Tibial nerve (tissue), 4 donors: ENCODE measurements at places on chromosomes 1 and 21. TPM values are rescaled to one million over a fixed set of nuclear protein-coding genes. Genes with fewer than 3 reads are reported as not detected.
A peak's percentile ranks its signal among the peaks of the same experiment; 100 is the strongest.

DNA sequence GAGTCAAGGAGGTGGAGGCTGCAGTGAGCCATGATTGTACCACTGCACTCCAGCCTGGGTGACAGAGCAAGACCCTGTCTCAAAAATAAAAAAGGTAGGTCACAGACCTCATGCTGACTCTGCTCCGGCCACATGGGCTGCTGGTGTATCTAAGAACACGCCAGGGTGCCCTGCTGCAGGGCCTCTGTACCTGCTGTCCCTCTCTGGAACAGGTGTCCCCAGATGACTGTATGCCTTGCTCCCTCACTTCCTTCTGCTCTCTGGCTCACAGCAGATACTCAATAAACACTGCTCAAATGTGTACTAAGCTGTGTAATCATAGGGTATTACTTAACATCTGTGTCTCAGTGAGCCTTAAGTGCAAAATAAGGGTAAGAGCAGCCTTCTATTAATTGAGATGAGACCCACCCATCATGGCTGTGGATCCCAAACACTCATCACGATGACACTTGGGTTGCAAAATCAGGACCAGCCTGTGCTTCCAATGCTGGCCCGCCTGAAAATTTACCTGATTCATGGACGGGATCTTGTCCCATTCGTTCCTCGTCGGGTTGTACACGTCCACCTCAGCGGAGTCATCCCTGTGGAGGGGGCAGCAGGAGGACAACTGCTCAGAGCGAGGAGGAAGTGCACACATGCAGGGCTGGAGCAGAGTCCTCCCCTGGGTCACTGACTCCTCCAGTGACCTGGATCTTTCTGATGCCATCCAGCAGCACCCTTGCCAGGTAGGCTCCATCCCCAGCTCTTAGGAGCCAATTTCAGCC is 7.5 kb downstream of the KLHL21 start:
- no peaks in the 10 kb centered on the region for H3K36me3 ChIP-seq
- H3K4me1 ChIP-seq = peaks cover 43% of the 10 kb centered on the region
- no peaks in the 10 kb centered on the region for H3K27me3 ChIP-seq
- no peak overlapping the region for H3K27ac ChIP-seq

GRCh38 chr1:228438266-228438665 is 21.6 kb upstream of the TRIM17 start:
- no peaks in the 10 kb centered on the region for H3K4me1 ChIP-seq
- no peak overlapping the region for H3K27ac ChIP-seq
- no peak for DNase-seq

GRCh38 chr1:32818804-32819541 is 1.5 kb downstream of the S100PBP start:
- H3K36me3 ChIP-seq = no peaks in the 10 kb centered on the region
- H3K4me1 ChIP-seq = no peaks in the 10 kb centered on the region
- H3K27ac ChIP-seq = peak overlapping the region; percentile 97

DNA sequence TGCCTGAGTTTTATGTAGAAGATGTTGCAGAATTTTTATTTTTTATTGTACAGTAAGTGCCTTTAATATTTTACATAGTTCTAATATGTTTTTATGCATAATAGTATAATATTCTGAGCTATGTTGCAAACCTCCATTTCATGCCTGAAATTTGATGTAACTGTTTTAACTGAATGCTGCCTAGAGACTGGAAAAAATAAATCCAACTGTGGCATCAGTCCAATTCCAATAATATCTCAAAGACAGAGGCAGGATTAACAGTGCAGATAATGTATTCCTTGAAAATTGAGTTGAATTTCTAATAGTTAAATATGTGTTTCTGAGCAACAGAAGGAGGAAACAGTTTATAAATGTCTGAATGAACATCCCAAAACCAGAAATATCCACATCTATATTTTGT is 61.1 kb upstream of the KIF1B start:
- no peak overlapping the region for H3K27ac ChIP-seq
- no peaks in the 10 kb centered on the region for H3K4me1 ChIP-seq
- H3K27me3 ChIP-seq = no peaks in the 10 kb centered on the region
- H3K4me3 ChIP-seq = no peak overlapping the region
- no peak for DNase-seq
- peaks cover 85% of the 10 kb centered on the region for H3K36me3 ChIP-seq

GRCh38 chr1:161932668-161933067 is 91.0 kb downstream of the OLFML2B start:
- no peak overlapping the region for H3K4me3 ChIP-seq
- DNase-seq = peak; percentile 19
- H3K4me1 ChIP-seq = no peaks in the 10 kb centered on the region
- H3K27me3 ChIP-seq = no peaks in the 10 kb centered on the region

DNA sequence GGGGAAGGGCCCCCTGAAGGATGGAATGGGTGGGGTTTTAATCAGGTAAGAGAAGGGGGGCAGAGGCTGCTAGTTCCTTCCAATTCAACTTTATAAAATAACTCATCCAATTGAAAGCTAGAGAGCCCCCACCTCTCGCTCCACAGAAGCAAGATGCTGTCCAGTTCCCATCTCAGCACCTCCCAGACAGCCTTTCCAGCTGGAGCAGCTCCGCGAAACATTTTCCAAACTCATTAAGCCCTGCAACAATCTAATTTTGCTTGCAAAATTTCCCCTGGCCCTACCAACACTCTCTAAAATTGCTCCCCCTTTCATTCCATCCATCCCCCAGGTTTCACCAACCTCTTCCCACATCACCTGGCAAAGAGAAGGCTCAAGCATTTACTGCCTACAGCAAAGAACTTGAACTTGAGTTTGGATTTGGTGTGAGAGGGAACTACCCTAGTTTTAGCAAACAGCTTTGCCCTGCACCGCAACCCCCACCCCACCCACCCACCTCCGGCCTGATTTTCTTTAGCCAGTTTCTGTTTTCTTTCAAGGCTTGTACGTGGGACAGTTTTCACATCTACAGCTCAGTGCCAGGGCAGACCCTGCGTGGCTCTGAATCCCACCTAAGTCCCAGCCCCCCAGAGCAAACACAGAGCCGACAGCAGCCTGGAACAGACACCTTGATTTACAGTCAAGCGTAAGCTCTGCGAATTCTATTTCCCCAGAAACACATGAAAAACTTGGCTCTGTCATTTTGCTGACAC is 46.7 kb downstream of the SYF2 start:
- no peak overlapping the region for H3K4me3 ChIP-seq
- no peaks in the 10 kb centered on the region for H3K4me1 ChIP-seq
- peaks cover 16% of the 10 kb centered on the region for H3K27me3 ChIP-seq
- no peaks in the 10 kb centered on the region for H3K36me3 ChIP-seq

GRCh38 chr1:169175461-169175860 is 69.0 kb downstream of the ATP1B1 start:
- H3K36me3 ChIP-seq = no peaks in the 10 kb centered on the region
- no peak overlapping the region for H3K27ac ChIP-seq
- no peaks in the 10 kb centered on the region for H3K4me1 ChIP-seq
- H3K27me3 ChIP-seq = no peaks in the 10 kb centered on the region

DNA sequence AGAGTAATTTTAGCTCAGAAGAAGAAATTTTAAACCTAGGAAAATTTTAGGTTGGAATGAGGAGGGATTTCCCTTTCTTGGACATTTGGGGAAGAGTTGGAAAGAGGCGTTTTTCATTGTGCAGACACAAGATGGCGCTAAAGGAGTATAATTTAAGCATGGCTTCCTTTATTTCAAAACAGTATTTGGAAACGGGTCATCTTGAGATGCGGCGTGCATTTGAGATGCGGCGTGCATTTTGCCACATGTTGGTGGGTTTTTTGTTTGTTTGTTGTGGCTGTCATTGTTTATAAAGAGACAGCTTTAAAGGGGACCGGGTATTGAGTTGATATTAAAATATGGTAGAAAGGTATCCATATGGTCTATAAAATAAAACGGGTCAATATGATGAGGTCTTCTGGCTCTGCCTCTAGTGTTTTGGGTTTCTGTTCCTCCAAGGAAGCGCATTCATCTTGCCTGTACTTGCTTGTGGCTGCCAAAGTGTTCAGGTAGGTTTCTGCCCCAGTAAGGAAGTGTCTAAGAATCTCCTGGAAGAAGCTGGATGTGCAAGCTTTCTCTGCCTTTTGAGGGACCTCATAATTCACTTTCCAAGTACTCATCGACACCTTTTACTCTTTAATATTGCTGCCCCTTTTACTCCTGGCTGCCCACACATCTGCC is 210.3 kb downstream of the SLC35F3 start:
- no peaks in the 10 kb centered on the region for H3K4me1 ChIP-seq
- peak overlapping the region; percentile 12 for H3K4me3 ChIP-seq

- no peaks in the 10 kb centered on the region for H3K27me3 ChIP-seq
- H3K4me1 ChIP-seq = no peaks in the 10 kb centered on the region
- no peak for DNase-seq
- no peak overlapping the region for H3K27ac ChIP-seq
These were observed 384.2 kb upstream of the DUSP10 start for GRCh38 chr1:222126052-222126451.

DNA sequence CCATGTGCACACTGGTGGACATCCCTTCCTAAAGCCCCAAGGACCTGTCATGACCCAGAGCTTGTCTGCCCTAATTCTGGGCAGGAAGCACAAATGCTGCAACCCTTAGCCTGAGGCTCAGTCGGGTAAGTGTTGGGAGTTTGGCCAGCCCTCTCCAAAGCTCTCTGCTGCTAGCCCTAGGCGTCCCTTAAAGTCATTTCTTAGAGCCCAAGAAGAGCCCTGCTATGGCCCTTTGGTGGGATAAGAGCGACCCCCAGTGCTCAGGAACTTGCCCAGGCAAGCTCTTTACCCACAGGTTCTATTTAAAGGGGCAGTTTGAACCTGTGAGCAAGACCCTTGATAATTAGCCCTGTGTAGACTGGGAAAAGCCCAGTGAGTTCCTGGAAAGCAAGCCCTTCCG is 356.8 kb downstream of the RRAGC start:
- no peaks in the 10 kb centered on the region for H3K36me3 ChIP-seq
- H3K27ac ChIP-seq = no peak overlapping the region
- no peaks in the 10 kb centered on the region for H3K4me1 ChIP-seq
- no peak for DNase-seq
- no peak overlapping the region for H3K4me3 ChIP-seq

DNA sequence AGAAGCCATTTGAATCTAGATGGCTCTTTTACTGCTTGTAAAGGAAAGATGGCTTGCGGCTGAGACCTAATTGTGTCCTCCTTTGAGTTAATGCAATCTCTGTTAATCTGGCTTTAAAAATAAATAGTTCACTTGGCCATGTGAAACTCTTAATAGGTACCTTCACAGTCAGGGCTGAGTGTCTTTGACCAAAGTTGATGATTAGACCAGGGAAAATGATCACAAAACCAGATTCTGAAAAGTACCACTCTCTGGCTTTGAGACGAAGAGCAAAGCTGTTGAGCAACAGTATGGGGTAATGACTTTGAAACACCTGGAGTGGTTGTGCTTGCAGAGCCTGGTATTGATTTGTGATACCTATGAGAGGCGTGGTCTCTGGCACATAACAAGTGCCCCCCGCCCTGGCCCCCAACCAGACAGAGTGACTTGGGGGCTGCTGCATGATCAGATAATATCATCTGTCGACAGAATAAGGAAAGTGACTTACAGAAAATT is 4.7 kb downstream of the HUNK start:
- H3K4me3 ChIP-seq = no peak overlapping the region
- H3K4me1 ChIP-seq = peaks cover 3% of the 10 kb centered on the region
- H3K36me3 ChIP-seq = no peaks in the 10 kb centered on the region
- H3K27me3 ChIP-seq = peaks cover 15% of the 10 kb centered on the region

- H3K27ac ChIP-seq = no peak overlapping the region
- no peak for DNase-seq
- no peaks in the 10 kb centered on the region for H3K36me3 ChIP-seq
- no peak overlapping the region for H3K4me3 ChIP-seq
- no peaks in the 10 kb centered on the region for H3K27me3 ChIP-seq
These were observed 62.9 kb upstream of the SYT6 start for GRCh38 chr1:114216431-114217173.

DNA sequence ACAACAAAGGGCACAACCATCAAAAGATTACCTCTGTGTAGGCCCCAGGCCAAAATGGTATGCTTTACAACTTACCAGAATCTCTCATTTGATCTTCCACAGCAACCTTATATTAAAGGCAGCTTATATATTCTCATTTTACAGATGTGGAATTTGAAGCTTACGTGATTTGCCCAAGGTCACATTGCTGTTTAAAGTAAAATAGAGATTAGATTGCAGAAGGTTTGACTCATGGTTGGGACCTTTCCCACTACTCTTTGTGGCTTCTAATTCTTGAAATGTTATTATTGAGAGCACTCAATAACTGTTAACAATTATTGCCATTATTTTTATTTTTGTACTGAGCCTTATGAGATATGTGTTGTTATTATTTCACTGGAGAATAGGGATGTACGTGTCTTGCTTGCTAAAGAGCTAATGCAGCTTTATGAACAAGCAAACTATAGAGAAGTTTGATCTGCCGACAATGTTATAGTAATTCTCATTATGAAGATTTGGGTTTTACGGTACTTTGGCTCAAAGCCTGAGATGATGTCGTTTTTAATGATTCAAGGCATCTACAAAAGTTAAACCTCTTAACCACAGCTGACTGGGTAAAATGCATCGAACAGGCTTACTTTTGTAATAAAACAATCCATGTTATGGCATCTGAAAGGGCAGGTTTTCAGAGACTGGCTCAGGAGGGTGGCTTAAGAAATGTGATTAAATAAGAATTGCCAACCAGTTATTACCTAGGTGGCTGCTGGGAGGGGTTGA is 43.3 kb upstream of the TSNAX start:
- no peak overlapping the region for H3K4me3 ChIP-seq
- no peak overlapping the region for H3K27ac ChIP-seq
- DNase-seq = no peak
- H3K27me3 ChIP-seq = no peaks in the 10 kb centered on the region
- no peaks in the 10 kb centered on the region for H3K36me3 ChIP-seq

DNA sequence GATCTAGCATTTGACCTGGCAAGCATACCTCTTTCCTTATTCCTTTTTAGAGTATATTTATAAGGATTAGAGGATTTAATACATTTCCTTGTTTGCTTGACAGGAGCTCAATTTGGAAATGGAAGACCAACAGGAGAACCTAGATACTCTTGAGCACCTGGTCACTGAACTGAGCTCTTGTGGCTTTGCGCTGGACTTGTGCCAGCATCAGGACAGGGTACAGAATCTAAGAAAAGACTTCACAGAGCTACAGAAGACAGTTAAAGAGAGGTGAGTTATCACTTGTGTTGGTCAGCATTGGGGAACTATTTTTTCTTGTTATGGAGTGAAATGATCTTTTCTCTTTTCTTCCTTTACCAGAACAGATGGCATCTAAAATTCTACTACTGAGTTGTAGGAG is 123.4 kb upstream of the BMP8A start:
- H3K4me1 ChIP-seq = peaks cover 5% of the 10 kb centered on the region
- peaks cover 18% of the 10 kb centered on the region for H3K36me3 ChIP-seq
- no peak overlapping the region for H3K27ac ChIP-seq
- H3K27me3 ChIP-seq = no peaks in the 10 kb centered on the region
- H3K4me3 ChIP-seq = no peak overlapping the region

- H3K4me3 ChIP-seq = no peak overlapping the region
- H3K27ac ChIP-seq = no peak overlapping the region
- H3K4me1 ChIP-seq = no peaks in the 10 kb centered on the region
- no peaks in the 10 kb centered on the region for H3K27me3 ChIP-seq
- no peaks in the 10 kb centered on the region for H3K36me3 ChIP-seq
- DNase-seq = no peak
These were observed 19.0 kb upstream of the LUZP1 start for GRCh38 chr1:23187637-23188036.

EVI5 gene
- total RNA-seq = 48.7 TPM

ALPL gene
- 19.2 TPM for total RNA-seq

LMOD1 gene
- total RNA-seq = 126 TPM

LRRC53 gene
- total RNA-seq = not detected

LDLRAD1 gene
- total RNA-seq = not detected

NUP210L gene
- not detected for total RNA-seq

F13B gene
- total RNA-seq = not detected
